ENCODE measurements at places on chromosomes 3 and 15.

DNA sequence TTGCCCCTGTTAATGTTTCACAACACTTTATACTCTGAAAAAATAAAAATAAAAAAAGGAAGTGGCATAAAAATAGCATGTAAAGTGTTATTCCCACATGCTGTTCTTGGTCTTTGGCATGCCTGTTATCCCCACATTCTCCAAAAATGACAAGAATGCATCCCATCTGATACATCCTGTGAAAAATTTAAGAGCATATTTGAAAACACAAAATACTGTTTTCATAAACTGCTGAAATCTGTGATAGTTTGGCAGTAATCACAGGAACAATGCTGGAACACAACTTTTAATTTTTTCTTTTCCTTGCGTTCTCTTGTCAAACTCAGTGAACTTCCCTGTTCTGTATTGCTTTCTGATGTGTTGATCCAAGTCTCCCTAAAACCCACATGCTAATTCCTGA is 288.8 kb downstream of the ROBO2 start:
- DNase-seq: no peak

DNA sequence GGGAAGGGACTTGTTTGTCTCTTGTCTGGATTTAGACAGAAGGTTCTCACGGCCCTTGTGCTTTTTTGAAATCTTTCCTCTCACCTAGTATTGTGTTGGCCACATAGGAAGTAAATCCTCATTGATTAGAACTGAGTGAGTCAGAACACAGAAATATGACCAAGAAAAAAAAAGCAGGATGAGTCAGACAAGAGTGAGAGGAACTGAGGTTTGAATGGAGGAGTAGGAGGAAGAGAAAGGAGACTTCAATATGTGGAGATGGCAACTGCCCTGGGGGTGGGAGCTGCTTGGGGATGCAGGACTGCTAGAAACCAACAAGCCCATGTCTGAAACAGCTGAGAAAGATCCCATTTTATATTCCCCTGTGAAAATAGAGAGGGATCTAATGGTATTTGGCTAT is 194.1 kb upstream of the ZBTB20 start:
- no peak for DNase-seq

GRCh38 chr15:97115761-97116070 is 785.2 kb downstream of the NR2F2 start:
- DNase-seq: no peak

- DNase-seq: no peak
These were observed 215.7 kb upstream of the THBS1 start for GRCh38 chr15:39365161-39365560.

DNA sequence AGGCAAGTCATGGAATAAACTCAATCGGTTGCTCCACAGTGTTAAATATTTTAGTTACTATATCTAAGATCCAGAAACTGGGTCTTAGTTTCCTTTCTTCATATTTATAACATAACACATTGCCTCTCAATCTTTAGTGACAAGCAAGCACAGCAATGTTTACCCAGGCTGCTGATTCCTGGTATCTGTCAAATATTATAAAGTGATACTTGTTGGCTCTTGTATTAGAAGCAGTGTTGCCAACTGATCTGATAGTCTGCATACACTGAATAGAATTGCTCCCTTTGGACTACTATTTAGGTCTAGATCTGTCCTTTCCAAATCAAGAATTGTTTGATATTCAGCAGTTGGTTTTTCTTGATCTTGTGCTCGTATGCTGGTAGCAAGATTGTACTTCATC is 7.2 kb upstream of the HHLA2 start:
- DNase-seq: no peak

DNA sequence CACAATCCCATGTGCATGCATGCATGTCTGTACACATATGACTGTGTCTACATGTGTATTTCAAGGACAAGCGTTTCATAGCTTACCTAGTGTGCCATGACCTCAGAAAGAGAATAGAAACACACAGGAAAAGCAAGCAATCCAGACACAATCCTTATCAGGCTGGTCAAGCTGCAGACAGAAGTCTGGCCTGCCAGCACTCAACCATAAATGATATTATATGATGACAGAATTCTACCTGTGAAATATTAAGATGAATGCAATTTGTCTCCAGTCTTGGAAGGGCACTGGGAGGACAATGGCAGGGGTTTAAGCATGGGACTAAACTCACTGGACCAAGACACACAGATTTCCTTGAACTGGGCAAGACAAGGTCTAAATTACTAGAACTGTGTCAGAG is 50.9 kb upstream of the ARL6 start:
- DNase-seq: no peak

DNA sequence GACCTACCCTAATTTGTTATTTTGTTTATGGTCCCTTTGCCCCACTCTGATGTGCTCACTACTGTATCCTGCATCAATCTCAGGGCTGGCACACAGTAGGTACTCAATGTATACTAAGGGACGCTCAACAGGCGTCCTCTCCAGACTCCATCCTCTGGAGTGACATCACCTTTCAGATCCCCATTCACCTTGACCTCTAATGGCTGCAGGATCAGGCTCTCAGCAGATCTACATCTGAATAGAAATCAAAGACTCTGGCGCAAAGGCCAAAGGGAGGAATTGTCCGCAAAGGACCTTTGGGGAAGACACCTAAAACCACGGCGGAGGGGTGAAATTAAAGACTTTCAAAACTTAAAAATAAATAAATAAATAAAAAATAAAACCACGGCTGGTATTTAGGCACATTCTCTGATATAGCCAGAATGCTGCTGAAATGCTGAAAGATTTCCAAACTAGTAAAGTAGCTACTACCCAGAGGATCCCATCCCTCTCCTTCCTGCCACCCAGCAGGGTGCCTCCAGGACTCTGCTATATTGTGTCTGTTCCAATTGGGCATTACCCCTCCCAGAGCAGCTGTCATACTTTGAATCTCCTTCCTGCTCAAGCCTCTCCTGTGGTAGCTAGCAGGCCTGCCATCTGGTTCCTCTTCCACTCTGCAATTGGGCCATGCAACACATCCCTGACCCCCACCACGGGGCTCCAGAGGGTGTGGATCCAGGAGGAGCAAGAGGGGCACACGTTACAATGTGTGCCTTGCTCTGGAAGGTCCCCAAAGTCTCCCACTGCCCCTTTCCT is 6.1 kb downstream of the SHF start:
- no peak for DNase-seq

DNA sequence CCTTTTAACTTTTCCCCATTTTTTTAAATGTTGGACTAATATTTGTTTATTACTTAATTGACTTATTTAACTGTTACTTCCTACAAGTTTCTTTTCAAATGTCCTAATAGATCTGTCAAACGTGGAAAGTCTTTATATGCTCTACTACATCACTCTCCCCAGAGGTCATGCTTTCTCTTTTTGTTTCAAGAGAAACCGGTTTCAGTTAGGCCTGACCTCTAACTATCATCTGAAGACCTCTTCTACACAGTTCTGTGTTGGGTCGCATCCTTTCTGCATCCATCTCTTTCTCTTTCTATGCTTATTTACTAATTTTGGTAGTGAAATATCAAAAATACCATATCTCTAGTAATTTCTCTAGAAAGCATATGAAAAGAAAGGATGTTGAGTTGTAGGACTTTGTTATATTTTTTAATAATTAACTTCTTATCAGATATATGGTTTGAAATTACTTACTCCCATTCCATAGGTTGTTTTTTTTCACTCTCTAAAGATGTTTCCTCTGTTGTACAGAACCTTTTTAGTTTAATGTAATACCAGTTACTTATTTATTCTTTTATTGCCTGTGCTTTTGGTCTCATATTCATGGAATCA is 781.2 kb upstream of the ARPP21 start:
- DNase-seq: no peak

DNA sequence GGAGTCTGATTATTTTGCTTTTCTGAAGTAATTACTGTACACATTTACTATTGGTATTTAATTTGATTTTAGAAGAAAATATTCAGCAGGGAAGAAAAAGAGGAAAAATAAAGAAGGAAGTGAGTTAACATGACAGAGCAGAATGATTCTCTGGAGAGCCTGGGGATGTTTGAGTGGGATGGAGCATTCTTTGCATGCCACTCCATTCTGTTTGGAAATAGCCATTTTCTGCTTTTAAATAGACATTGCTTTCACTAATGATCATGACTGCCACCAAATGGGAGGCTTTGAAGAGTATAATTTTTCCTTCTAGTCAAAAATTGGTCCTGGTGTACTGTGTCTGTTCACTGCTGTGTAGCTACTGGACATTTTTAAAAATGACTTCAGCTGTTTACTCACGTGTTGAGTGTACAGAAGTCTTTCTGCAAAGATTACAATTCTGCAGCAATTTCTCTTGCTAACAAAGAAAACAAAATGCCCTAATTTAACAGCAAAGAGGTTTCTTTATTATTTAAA is 196.1 kb downstream of the RYR3 start:
- no peak for DNase-seq

- no peak for DNase-seq
These were observed 708.4 kb upstream of the CBLB start for GRCh38 chr3:106577241-106577640.

GRCh38 chr15:64858021-64858575 is 16.4 kb downstream of the PLEKHO2 start:
- DNase-seq: no peak

GRCh38 chr3:186137051-186137685 is 28.3 kb upstream of the ETV5 start:
- DNase-seq: no peak

DNA sequence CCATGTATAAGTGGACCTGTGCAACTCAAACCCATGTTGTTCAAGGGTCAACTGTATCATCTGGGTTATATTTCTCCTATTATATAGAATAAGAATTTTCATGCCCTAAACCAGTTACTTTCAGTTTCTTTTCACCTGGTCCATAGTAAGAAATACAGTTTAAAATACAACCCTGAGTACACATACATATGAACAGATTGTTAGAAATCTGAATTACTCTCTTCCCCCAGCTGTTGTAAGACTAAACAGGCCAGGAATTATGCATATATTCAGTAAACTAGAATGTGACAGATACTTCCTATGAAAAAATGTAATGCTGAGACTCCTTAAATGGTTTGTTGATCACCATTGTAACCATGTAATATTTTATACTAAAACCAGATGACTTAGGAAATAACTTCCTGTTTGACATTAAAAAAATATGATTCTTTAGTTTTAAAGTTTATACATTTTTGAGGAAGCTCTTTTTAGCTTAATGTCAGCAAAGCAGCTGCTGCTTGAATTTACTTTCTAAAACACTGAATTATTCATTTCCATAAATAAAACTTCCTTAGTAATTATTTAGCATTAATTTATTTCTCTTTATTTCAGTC is 52.5 kb upstream of the ZCWPW2 start:
- DNase-seq: no peak

DNA sequence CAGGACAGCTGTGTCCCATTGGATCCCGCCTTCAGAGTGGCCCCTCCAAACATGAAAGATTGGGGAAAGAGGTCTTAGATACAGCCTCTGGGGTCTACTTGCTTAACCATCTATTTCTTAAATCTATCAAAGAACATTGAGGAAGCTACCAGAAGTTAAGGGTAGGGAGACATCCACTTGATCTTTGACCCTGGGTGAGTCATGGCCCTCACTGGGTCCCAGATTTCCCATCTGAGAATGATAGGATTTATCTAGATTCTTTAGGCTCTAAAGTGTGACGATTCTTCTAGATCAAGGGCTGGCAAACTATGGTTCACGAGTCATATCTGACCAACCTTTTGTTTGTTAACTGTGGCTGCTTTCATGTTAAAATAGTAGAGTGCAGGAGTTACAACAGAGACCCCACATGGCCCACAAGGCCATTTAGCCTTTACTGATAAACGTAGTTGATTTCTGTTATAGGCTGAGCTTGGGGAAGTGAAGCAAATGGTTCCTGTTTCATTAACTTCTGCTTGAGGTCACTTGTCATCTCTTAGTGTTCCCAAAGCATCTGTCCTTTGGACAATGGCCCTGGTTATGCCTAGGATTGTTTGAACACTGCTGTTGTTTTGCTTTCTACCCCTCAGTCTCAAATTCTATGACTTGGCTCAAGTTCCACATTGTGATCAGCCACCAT is 8.0 kb downstream of the MUC13 start:
- no peak for DNase-seq

GRCh38 chr15:69849232-69849610 is 248.5 kb downstream of the TLE3 start:
- no peak for DNase-seq

- no peak for DNase-seq
These were observed 366.8 kb downstream of the ZIC1 start for GRCh38 chr3:147775816-147776530.

- no peak for DNase-seq
These were observed 2.2 kb upstream of the EPHB3 start for GRCh38 chr3:184559336-184559735.

GRCh38 chr3:139518306-139518705 is 21.2 kb downstream of the RBP1 start:
- no peak for DNase-seq

DNA sequence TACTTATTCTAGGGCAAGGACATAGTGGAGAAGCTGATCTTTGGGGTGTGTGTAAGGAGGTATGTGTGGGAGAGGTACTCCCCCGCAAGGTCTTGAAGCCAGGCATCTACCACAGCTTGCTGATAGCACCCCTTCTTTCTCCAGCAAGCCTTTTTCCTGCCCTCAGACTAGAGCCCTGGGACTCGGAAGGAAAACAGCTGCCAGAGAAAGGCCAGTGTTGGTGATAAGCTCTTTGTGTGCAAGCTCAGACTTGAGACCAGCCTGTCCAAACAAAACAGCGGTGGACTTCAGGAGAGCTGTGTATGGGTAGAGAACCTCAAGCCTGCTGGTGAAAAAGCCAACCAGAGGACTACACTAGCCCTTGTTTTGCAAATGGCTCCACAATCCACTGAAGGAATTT is 1028.6 kb downstream of the MCTP2 start:
- DNase-seq: no peak

GRCh38 chr3:184694716-184695115 is 17.1 kb downstream of the MAGEF1 start:
- DNase-seq: no peak

- no peak for DNase-seq
These were observed 160.2 kb downstream of the PLD1 start for GRCh38 chr3:171649911-171650592.

- no peak for DNase-seq
These were observed 10.3 kb downstream of the MASP1 start for GRCh38 chr3:187281191-187281714.

GRCh38 chr3:127078626-127079025 is 95.7 kb downstream of the PLXNA1 start:
- no peak for DNase-seq

DNA sequence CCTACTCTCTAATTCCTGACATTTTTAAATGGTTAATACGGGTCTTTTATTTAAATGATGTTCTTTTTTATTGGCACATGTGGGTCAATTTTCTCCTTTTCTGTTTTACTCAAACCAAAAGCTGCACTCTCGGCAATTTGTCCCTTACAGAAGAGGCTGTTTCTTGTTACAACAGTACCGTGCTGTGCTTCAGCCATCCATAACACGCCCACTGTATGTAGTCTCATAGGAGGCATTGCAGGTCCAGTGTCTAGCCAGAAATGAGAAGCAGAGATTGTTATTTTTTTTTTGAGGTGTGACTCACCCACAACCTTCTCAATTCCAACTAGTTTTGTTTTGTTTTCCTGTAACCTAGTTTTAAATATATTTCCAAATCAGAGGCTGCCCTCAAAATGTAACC is 164.6 kb downstream of the GMNC start:
- no peak for DNase-seq

GRCh38 chr3:106768941-106769480 is 608.2 kb upstream of the CCDC54 start:
- DNase-seq: no peak

All from activated naive CD4-positive, alpha-beta T cell treated with anti-CD3 and anti-CD28 coated beads, Interleukin-2, amount 50 U/mL, for 16 hours (primary cell).